ENCODE measurements at places on chromosomes 12 and 14.

DNA sequence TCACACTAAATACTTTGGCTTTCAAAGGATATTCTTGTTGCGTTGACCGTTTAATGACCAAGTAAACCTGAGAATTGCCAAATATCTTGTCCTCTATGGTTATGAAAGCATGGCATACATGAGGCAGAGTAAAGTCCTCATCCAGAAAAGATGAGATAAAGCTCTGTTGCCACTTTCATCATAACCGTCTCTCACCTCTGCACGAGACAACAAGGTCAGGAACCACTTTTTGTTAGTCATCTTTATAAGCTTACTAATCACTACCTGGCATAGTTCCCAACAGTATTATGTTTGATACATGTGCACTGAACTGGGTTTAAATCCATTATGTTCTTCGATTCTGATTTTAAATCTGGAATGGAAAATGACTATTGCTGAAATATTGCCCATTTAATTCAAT, 31.3 kb downstream of the PTPRB start:
- no peak for DNase-seq

DNA sequence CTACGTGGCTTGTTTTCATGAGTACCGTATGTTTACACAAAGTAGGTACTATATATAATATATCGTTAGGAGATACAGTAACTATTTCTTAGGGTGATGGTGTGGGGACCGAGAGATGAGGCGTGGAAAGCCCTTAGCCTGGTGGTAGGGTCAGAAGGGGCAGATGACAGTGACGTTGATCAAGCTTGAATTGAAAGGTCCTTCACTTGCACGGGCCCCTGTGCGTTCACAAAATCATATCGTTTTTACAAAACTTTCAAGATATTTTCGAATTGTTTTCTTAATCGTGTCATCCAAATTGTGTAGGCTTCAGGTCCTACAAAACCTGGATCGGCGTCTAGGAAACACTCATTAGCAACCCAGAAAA, 881 bp upstream of the SOS2 start:
- no peak for DNase-seq

- DNase-seq, result no peak
Observed at GRCh38 chr12:59823567-59823966, 227.7 kb downstream of the SLC16A7 start.

DNA sequence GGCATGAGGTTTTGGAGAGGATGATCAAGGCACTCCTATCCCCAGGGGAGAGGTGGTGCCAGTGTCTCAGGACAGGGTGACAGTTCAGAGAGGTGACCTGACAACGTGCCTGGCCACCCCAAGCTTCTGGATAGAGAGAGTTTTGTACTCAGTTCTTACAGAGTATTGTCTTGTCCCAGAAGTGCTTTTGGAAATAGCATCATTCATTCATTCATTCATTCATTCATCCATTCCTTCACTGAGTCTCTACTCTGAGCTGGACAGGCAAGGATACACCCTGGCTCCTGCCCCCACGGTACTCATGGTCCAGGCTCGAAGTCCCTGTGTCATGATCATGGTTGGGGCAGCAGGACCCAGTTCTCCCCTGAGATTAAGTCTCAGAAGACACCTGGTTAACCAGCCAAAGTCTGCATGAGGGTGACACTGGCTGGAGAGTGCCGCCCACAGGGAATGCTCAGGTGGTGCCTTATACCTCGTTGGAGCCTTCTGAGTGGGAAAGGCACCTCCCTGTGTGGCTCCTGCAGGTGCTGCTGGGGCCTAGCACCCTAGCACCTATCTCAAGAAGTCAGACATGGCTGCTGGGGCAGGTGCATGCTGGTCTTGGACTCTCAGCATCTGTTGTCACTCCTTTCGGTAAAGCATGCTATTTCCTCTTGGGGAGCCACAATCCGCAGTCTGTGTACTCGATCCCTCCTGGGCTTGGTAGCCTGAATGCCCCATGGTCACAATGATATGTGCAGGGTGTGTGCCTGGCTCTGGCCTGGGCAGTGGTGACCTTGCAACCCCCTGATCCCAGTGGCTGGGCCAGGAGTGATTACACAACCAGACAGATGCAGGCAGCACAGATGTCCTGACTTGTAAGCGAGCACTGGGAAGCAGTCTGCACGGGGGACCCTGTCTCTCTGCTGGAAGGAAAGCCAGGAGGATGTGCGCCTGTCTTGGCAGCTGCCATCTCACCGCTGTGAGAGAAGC, 57.8 kb downstream of the C14orf132 start:
- DNase-seq, result no peak

DNA sequence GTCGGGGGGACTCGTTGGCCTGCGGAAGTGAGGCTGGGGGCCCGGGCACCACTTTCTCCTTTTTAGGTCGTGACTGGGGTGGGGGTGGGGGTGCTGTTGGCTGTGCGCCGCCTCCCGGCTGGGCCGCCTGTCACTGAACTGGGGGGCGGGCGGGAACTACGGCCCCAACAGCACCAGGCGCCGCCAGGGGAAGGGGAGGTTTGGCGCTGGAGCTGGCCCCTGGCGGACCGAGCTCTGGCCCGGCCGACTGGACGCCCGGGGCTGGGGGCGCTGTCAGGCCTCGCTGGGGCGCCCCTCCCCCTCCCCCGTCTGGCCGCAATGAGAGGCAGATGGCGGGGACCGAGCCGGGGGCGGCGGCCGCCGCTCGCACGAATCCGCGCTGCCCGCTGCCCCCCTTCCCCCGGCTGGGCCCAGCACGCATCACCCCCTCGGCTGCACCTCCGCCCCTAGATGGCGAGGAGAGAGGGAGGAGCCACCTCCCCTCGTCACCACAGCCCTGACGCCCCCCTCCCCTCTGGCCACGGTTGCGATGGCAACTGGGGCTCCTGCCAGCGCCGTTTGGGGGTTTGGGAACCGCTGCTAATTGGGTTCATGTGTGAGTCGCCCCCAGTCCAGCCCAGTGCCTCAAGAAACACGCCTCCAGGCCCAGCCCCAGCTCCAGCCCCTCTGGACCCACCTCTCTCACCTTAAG, 723 bp downstream of the NFATC4 start:
- no peak for DNase-seq

DNA sequence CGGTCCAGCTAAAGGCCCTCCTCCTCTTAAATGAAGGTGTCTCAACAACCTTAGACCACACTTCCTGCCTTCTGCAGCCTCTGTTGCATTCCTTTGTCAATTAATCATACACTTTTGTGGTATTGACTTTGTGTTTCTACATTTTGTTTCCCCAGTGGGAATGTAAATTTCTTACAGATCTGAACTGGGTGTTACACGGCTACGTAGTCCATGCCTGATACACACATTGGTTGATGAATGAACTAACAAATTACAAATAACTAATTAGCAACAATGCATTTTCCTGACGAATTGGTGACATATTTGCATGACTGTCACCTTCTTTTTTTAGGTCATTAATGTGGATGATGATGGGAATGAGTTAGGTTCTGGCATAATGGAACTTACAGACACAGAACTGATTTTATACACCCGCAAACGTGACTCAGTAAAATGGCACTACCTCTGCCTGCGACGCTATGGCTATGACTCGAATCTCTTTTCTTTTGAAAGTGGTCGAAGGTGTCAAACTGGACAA, 15.2 kb upstream of the CCT2 start:
- DNase-seq, result no peak

DNA sequence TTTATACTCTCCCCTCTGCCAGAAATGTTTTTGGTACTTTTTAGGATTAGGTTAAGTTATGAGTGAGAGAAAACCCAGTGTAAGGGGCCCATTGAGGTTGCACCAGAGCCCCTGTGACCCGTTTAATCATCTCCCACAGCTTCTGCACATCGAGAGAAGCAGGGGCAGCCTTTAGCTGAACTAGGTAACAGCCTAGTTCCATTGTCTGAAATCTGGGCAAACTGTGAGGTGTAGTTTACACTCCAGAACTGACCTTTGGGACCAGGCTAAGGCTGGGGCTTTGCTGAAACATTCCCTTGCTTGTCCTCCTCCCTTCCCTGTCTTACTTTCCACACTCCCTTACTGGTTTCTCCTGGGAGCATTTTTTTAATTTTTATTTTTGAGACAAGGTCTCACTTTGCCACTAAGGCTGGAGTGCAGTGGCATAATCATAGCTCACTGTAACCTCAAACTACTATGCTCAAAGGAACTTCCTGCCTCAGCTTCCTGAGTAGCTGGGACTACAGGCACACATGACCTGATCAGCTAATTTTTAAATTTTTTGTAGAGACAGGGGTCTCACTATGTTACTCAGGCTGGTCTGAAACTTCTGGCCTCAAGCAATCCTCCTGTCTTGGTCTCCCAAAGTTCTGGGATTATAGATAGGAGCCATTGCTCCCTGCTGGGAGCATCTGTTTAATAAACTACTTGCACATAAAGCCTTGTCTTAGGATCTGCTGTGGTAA, 25.9 kb upstream of the DHRS2 start:
- no peak for DNase-seq

DNA sequence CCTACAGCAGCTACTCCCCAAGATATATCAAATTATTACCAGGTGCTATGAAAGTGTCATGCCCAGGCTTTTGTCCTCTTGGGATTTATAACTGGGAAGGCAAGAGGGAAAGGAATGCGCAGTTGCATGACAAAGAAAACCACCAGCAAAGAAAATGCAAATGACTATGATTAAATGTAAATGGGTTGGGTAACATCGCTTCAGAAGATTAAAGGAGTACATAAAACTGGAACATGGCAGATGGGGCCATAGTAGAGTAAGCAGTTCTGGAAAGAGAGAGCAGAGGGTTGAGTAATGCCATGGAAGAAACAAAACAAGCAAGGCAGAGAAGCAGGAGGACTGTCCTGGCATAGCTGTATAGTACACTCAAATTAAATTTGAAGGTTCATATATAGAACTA, 493.1 kb downstream of the NOVA1 start:
- no peak for DNase-seq

DNA sequence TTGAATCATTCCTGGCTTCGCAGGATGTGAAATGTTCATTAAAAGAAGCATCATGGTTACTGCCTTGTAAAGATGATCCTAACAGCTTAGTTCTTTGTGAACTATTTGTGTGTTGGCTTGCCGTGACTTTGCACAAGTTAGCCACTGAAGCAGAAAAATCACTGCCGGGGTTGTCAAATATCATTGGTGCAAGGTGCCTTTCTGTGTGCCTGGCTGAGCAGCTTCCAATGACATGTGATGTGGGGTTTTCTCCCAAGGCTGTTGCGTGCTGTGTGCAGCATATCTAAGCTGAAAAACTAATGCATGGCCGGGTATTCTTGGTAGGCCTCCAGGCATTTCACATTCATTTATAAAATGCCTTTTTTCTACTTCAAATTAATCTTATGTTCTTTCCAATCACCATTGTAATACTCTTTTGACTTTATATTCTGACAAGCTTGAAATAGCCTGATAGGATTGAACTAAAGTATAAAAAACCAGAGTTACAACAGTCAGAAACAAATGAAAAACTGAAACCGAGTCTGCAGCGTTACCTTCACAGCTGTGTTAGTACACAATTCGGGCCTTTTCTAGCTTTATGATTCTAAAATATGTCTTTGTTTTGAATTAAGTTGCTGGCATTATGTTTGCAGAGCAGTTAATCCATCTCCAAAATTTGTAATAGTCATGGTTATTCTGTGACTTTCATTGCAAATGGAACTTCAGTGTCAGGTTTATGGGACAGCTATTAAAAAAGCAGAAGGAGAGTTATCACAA, 222.1 kb downstream of the SYT1 start:
- DNase-seq, result no peak

DNA sequence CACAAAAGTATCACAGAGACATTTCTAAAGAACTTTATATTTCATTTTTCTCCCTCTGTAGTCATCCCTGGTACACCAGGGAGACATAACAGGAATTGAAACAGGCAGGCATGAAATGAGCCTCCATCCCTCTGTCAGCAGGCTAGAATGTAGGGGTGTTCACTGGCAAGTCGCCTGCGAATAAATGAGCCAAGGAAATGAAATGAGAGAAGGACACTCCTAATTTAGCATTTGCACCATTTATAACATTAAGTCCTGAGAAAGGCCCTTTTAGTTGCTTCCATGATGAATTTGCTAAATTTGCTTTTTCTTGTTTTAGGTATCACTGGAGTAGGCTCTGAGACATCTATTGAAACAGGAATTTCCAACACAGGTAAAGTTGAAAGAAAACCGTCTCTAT, 192.4 kb upstream of the CNTN1 start:
- no peak for DNase-seq

DNA sequence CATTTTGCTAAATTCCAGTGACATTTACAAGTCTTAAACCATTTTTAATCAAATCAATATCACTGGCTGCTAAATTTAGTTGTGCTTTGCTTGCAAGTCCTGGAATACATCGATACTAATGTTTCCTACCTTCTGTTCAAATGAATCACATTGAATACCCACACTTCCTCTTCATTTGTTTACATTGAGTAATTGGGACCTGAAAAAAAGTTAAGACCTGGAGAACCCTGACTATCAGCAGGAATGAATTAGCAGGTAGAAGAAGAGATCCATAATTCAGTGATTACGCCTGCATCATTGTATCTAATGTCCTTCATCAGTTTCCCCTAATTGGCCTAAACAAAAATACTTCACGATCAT, 369.3 kb downstream of the ETNK1 start:
- no peak for DNase-seq

DNA sequence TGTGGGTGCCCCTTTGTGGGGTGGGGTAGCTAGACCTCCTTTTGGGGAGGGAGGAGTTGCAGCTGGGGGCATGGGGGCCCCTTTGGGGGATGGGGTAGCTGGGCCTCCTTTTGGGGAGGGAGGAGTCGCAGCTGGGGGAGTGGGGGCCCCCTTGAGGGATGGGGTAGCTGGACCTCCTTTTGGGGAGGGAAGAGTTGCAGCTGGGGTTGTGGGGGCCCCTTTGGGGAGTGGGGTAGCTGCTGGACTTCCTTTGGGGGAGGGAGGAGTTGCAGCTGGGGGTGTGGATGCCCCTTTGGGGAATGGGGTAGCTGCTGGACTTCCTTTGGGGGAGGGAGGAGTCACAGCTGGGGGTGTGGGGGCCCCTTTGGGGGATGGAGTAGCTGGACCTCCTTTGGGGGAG, 7.0 kb downstream of the NACA start:
- no peak for DNase-seq

GRCh38 chr12:3302401-3303041, 188.5 kb upstream of the PRMT8 start:
- DNase-seq, result no peak

DNA sequence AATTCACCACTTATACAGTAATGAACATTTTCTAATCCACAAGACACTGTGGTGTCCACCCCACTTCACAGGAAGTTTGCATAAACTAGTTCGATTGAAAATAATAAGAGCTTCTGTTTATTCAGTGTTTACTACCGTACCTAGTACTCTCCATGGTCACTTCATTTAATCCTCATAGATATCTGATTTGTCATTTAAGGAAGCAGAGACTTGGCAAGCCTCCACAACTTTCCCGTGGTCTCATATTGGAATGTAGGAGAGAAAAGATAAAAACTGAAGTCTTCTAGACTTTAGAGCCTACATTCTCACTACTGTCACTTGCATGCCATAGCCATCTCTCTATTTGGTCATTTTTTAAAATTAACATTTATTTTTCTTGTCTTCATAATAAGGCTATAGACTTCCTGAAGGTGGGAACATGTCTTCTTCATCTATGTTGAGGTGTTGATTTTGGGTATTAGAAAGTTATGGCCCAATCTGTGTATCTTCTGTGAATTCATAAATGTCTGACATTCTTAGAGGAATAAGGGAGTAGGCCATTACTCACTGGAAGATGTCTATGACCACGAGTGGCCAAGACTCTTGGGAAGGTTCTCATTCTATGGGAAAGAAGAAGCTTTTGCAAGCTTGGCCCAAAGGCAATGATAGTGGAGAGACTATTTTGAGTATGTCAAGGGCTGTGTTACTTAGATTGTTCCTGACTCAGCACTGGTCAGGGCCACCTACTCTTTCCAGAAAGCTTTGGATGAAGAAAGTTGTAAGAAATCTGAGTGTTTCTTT, 423.7 kb downstream of the LRIG3 start:
- no peak for DNase-seq

Measured in stimulated activated CD4-positive, alpha-beta T cell treated with anti-CD3 and anti-CD28 coated beads, TNF-alpha, amount 100 ng/mL, for 48 hours (primary cell).